ENCODE measurements at places on chromosomes 11 and 22. TPM values are rescaled to one million over a fixed set of nuclear protein-coding genes. Genes with fewer than 3 reads are reported as not detected.
A peak's percentile ranks its signal among the peaks of the same experiment; 100 is the strongest.

The HDHD5 gene
- 32.0 TPM for total RNA-seq

GRCh38 chr11:45275828-45276227, 10.3 kb downstream of the SYT13 start:
- no peak for DNase-seq

DNA sequence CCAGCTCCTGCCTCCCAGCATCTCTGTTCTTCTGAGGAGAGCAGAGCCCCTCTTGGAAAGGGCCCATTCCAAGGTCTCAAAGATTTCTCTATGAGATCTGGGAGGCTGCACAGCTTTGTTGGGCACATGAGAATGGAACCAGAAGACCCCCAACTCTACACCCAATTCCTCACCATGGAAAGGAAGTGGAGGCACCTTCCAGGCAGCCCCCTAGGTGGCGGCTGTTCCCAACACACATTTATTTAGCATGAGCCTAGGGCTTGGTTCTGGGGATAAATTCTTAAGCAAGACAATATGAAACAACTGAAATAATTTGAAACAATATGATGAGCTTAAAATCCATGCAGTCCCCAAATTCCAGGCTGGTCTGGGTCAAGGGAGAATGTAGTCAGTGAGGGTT, 100.4 kb downstream of the TIMP3 start:
- DNase-seq, result no peak

The CARNS1 gene
- total RNA-seq, result 5.1 TPM

The DPP3 gene
- 58.5 TPM for total RNA-seq

The GSTT2 gene
- total RNA-seq, result not detected

DNA sequence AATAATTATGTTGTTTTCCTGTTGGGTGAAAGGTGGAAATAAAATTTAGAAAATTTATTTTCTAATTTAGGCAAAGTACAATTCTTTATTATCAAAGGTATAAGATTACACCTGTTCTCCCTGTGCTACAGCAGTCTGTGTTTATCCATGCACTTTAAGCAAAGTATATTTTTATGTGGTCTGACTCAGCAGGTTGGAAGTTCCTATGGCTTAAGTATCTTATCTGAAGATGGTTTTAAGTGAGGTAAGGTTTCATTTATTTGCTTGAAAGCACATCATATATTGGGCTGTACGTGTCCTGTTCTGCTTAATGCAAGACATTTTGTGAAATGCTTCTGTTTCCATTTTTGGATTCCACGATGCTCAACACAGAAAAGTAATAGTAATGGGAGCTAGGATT, 14.6 kb downstream of the PPME1 start:
- DNase-seq, result no peak

The ANO5 gene
- total RNA-seq, result 71.2 TPM

DNA sequence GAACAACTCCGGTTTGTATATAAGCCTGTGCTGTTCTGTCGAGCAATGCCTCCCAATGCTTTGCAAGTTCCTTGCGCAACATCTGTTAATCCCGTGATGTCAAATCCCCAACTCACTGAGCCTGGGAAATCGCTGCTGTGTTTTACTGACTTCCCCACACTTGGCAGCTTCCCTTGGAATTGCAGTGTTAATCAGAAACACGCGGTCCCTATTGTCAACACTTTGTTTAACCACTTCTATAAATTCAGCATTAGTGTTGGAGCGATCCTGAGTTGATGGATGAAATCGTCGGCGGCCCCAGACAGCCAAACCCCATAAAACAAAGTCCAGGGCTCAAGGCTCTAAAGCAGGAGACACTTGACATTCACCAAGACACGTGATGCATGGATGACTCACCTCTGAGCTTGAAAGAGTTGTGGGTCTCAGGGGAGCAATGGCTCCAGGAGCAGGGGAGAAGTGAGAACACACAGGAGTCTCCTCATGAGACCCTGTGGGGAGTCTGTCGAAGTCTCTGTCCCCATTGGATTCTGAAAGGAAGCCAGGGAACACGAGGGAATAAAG, 555.3 kb downstream of the MIAT start:
- peak; percentile 71 for DNase-seq

DNA sequence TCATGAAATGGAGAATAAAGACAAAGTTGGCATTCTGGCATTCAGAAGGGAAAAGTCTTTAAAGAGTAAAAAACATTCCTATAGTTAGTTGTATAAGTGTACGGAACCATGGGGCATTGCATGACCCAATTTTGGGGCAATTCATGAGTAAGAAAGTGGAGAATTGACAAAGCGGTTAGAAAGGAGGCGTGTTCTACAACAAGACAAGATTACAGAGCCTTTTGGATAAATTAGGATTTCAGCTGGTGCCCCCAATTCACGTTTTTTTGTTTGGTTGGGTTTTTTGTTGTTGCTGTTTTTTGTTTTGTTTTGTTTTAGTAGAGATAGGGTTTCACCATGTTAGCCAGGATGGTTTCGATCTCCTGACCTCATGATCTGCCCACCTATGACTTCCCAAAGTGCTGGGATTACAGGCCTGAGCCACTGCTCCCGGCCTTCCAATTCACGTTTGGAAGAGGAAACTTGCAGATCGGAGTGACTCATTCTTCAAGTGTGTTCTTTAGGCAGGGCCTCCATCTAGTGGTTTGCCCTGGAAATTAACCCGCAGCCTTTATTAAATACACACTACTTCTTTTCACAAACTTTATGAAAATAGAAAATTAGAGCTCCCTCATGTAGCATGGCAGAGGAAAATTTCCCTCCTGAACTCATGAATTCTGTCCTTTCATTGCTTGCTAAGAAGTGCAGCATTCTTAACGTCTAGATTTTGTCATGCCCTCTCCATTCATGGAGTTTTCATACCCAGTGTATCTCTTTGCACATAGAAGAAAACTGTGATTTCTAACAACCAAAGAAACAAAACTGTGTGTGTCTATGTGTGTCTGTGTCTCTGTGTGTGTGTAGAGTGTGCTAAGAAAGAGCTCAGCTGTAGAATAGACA, 118.1 kb downstream of the BBOX1 start:
- peak; percentile 12 for DNase-seq

GRCh38 chr11:72704028-72704782, 30.0 kb upstream of the PDE2A start:
- no peak for DNase-seq

All from gastrocnemius medialis (tissue), 4 donors.